NCI-H69 (cell line): ENCODE measurements at places on chromosomes 7 and 10.

DNA sequence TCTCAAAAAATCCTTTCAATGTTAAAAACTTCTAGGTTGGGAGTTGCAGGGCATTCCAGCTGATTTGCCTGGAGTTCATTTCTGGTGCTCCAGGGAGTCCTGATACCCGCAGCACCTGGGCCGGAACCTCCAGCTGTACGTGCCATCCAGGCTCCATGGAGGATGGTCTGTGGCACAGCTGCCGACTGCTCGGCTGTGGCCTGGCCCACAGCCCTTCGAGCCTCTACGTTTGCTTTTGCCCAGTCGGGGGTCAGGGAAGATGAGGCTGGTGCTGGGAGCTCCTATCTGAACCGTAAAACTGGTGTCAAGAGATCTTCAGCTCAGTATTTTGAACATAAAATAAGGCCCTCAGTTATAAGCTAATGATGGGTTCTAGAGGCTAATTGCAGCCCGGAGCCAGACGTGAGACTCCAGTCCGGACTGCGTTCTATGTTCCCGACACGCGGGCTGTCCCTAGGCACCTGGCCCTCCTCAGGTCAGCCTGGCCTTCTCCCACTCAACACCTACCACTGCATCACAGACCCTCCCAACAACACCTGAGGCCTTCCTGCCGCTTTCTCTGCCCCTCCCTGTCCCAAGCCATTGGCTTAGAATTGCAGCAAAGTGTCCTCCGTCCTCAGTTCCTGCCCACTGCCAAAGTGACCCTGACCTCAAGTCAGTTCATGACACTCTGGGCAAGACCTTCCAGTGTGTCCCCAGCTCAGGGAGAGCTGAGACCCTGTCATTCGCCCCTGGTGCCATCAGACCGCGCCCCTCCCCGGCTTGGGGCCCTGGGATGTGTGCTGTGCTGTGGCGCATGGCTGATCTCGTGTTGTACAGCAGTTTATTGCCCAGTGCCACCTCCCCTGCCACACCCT, 64.2 kb upstream of the DNAJB6 start:
- peak; percentile 37 for DNase-seq

DNA sequence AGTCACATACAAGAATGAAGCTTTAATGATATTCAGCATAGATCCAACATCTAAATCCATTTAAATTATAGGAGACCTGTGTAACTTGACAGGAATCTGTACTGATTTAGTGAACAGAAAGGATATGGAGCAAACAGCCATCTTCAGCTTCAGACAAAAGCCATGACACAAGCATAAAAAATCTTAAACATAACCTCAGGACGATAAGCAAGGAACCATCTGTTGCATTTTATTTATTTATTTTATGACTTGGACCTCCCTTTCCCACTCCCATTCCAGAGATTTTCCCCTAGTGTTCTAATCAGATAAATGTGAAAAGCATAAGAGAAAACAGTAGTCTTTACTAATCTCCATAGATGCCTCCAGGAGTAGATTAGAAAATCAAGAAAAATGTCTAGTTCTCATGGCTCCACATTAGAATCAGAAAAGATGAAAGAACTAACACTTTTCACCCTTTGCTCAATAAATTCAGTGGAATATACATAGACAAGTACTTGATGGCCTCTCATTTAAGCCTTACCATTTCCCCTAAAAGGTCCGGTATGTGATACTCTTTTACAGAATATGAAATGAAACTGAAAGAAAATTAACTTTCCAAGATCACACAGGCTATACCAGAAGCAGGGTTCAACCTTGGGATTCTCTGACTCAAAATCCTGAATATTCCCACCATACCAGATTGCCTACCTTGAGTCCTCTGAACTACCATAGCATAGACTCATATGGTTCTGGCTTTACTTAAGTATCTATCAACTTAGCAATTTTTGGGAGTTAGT, 15.2 kb downstream of the CACNA2D1 start:
- DNase-seq = peak; percentile 55

- DNase-seq = no peak
Measured at GRCh38 chr10:22097696-22098095, 94.2 kb upstream of the DNAJC1 start.

- DNase-seq = peak; percentile 23
Measured at GRCh38 chr10:32446536-32447406, 831 bp downstream of the CCDC7 start.
